ENCODE measurements at places on chromosomes 5 and 9. TPM values are rescaled to one million over a fixed set of nuclear protein-coding genes. Genes with fewer than 3 reads are reported as not detected.

The AGXT2 gene
- not detected for total RNA-seq

DNA sequence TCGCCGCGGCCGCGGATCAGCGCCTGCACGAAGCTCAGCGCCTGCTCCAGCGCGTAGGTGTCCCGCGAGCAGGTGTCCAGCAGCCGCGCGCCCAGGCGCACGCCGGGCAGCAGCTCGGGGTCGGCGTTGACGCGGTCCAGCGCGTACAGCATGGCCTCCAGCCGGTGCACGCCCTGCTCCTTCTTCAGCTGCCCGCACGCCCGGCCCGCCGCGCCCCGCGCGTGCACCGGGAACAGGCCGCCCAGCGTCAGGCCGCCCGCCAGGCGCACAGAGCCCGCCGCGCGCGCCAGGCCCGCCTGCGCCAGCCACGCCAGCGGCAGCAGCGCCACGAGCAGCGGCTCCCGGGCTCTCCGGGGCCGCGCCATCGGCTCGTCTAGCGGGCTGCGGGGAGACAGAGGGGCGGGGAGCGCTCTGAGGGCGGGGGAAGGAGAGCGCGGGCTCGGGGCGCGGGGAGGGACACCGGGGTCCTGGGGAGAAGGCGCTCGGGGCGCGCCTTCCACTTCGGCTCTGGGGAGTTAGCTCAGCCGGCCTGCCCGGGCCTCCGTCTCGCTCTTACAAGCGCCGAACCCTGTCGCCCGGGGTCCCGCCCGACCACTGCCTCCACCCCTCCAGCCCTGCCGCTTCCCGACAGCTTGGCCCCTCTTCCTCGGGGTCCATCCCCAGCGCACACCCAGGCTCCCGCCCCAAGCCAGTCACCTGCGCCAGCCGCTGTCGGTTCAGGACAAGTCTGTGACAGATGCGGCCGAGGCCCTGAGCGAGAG is at the start of gene GRM6:
TSS of gene GRM6 (minus strand) at position 741 of the 761 bp plus-strand sequence. CDS start at position 365, 376 bp downstream.
- DNase-seq, result peak; percentile 55

DNA sequence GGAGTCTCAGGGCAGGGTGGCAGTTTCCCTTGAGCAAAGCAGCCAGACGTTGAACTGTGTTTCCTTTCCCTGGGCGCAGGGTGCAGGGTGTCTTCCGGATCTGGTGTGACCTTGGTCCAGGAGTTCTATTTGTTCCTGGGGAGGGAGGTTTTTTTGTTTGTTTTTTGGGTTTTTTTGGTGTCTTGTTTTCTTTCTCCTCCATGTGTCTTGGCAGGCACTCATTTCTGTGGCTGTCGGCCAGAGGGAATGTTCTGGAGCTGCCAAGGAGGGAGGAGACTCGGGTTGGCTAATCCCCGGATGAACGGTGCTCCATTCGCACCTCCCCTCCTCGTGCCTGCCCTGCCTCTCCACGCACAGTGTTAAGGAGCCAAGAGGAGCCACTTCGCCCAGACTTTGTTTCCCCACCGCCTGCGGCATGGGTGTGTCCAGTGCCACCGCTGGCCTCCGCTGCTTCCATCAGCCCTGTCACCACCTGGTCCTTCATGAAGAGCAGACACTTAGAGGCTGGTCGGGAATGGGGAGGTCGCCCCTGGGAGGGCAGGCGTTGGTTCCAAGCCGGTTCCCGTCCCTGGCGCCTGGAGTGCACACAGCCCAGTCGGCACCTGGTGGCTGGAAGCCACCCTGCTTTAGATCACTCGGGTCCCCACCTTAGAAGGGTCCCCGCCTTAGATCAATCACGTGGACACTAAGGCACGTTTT is 3.5 kb upstream of the PHYHD1 start:
- DNase-seq, result no peak

GRCh38 chr5:139808481-139809330 is 13.1 kb downstream of the PSD2 start:
- no peak for DNase-seq

The THBS4 gene
- 41.1 TPM for total RNA-seq

DNA sequence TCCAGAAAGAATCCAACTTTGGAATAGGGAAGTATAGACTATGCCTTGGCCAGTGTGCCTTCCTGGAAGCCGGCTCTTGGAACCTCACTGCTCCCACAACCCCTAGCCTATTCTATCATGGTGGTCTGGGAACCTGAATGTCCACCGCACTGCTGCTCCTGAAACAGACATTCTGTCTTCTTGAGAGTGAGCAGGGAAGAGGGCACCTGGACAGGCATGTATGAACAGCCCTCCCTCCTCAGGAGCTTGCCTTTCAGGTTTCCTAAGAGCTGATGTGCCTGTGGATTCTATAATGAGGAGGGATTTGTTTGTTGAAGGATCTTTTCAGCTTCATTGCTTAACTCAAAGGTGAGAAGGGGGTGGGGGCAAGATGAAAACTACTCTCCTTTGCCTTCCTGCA is 55.1 kb upstream of the XPA start:
- no peak for DNase-seq

GRCh38 chr5:14261235-14261634 is 118.1 kb downstream of the TRIO start:
- DNase-seq, result no peak

- no peak for DNase-seq
These were observed 18.3 kb upstream of the FUBP3 start for GRCh38 chr9:130561056-130561455.

The IRX2 gene
- total RNA-seq, result 60.7 TPM

GRCh38 chr5:132549576-132549975 is 6.3 kb upstream of the IL5 start:
- no peak for DNase-seq

GRCh38 chr9:96171728-96172127 is 130.2 kb downstream of the HSD17B3 start:
- no peak for DNase-seq

The SCGB3A2 gene
- 1.2 TPM for total RNA-seq

The ALDH1B1 gene
- 15.3 TPM for total RNA-seq
